ENCODE measurements at places on chromosomes 12 and 14.

- no peak for DNase-seq
Measured at GRCh38 chr12:4244868-4245267, 28.7 kb upstream of the CCND2 start.

GRCh38 chr14:106586098-106586704 lies 1059.8 kb downstream of the TMEM121 start:
- DNase-seq: no peak

DNA sequence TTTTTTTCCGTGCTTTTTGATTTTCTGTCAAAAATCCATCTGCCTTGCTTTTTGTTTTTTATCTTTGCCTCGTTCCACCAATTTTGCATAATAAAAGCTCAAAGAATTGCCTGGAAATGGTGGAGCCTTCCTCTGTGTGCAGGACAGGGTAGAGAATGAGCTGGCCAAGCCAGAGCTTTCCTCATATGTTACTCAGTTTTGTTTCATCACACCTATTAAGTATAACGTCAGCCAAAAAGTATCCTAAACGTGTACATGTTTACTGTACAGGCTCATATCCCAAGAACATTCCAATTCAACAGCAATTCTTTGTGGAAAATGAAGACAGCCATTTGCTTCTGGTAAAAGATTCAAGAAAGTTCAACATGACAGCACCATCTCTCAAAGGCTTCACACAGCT lies 191.2 kb upstream of the LMNTD1 start:
- DNase-seq: no peak

- no peak for DNase-seq
Measured at GRCh38 chr12:127909041-127909440, 357.9 kb upstream of the TMEM132C start.

DNA sequence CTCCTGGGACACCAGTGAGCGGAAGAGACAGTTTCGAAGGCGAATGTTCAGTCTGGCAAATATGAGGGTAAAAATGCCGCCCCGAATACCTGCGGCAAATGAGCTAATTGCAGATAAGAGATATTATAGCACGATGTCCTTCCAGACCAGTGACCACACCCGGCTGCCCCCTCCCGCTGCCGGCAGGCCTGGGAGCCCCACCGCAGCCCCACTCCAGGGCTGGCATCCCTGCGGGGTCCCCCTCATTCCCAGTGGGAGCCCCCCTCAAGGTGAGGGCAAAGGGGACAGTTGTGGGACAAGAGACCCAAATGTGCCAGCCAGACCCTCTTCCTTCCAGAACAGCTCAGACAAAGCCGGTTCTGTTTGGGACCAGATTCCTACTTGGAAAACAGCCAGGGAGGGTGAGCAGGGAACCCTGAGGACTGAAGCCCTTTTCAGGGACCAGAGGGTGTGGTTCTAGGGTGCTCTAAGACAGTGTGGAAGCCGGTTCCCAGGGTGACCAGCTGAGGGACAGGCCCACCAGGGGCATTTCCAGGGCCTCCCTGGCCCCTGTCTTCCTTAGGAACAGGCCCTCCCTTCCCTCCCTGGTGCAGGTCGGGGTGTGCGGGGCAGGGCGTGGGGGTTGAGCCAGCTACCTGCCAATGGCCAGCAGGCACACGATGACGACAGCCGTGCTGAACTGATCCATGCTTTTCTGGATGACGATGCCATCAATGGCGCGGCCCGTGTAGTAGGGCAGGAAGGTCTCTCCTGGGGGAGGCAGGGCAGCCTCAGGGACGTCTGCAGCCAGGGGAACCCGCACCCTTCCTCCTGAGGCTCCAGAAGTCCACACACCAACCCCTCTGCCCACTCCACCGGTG lies 16.2 kb downstream of the ABCB9 start:
- no peak for DNase-seq

DNA sequence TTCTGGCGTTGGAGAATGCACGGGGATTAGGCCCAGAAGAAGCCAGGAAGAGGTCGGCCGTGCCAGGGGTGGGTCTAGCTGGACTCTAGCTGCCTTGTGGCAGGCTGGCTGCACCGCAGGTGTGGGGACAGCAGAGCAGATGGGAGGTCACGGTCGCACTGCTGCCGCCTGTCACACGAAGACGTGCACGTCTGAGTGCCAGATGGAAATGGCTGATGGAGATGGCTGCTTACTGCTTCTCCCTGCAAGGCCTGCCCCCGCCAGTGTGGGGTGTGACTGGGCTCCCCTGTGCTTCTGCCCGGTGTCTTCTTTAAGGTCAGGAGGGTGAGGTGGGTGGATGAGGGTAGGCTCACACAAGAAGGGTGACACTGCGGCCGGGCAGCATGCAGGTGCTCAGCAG lies 79.0 kb downstream of the MOK start:
- DNase-seq: no peak

DNA sequence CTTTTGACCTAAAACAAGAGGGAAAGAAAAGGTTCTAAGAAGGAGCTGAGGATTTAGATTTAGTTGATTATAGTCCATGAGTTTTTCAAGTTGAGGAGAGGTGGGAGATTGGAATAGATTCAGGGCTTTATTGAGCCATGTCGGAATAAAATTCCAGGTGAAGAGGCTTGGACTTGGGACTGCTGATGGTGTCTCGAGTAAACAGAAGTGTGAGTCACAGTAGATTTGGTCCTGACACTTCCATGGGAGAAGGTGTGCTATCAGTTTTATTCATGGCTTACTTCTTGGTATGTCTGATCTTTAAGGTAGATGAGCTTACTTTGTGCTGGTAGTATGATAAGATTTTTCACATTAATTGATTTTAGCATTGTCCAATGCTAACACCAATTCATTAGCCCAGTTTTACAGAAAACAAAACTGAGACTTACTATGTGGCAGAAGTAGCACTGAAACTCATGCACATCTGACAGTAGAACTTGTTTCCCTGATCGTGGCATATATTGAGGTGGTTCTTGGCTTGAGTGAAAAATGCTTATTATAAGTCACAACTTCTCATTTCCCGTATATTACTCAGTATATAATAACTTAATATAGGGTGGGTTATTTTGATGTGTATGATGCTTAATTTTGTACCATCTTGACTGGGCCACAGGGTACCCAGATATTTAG lies 172.4 kb upstream of the IGF1 start:
- no peak for DNase-seq

DNA sequence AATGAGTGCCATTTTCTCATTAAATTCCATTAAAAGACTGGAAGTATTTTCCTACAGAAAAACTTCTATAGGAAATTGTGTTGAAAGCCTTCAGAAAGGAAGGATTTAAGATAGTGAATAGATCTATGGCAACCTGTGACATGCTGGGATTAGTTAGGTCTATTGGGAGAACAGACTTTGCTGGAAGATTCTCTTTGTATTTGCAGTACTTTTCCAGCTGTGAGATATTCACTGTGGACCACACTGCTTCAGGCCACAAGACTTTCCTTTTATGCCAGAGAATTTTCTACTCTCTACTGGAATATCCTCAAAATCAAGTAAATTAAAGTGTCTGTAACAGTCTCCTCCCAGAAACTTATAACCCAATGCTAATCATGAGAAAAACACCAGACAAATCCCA lies 136.2 kb downstream of the MYRFL start:
- DNase-seq: no peak

DNA sequence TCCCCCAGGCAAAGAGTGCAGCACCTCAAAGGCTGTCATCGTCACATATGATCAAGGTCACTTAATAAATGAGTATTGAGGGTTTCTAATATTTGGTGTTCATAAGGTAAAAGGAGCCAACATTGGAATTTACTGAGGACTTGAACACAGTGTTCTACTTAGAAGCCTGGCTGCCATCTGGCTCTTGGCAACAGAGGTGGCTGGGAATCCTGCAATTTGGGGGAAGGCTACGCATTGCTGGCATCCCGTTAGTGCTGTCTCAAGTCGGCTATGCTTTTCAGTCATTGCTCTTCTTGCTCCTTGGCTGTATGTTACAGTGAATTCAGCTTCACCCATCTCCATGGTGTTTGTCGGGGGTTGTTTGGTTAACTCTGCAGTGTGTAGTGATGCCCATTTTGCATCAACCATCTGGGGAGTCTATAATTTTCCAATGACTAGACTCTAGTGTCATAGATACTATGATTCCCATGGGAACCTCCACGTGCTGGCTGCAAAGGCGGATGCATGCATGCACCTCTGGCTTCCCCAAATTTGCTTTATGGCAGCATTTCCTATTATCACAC lies 12.9 kb upstream of the SLC24A4 start:
- no peak for DNase-seq

DNA sequence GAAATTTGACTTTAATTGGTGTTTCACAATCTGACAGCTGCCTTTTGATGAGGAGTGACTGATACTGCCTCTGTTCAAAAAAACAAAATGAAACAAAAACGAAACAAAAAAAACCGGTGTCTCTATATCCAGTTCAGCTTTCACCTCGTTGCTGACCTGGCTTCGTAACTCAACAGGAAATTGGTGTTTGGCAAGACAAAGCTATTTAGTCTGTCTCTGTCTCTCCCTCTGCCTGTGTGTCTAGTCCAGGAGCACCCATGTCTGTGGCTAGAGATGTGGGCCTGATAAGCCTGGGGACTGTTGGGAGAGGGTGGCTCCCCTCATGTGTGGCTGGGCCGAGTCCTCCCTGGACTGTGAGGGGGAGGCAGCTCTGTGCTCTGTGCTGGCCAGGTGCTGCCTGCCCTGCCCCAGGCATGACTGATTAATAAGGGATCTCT lies 11.3 kb downstream of the CACNA1C start:
- no peak for DNase-seq

- no peak for DNase-seq
Measured at GRCh38 chr12:70251661-70252060, 8.4 kb downstream of the CNOT2 start.

- DNase-seq: no peak
Measured at GRCh38 chr12:133217219-133217618, 18.5 kb downstream of the ANHX start.

GRCh38 chr12:50665170-50665569 lies 98.7 kb upstream of the ATF1 start:
- DNase-seq: no peak

GRCh38 chr14:53035336-53036210 lies 84.7 kb upstream of the FERMT2 start:
- DNase-seq: no peak

GRCh38 chr14:75283162-75283832 lies 4.7 kb downstream of the FOS start:
- DNase-seq: peak; percentile 23

- DNase-seq: no peak
Measured at GRCh38 chr12:106648736-106649135, 65.9 kb downstream of the RFX4 start.

DNA sequence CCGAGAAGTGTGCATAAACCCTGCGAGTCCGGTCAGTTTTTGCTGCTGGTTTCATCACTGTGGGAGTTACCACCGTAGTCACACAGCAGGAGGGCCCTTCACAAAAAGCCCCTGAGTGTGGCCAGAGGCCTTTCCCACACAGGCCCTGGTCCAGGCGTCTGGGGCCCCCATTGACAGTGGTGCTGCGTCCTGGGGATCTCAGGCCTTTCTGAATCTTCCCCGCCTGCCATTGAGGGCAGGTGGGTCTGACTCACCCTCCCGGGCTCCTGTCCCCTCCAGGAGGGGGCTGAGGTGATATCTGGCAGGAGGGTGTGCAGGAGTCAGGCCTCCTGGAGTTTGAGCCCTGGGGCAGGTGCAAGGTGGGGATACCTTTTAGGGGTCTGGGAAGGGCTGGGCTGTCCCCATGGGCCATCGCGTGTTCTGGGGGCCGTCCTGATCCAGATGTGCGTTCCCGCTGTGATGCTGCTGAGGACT lies 358.5 kb downstream of the TMEM121 start:
- no peak for DNase-seq

GRCh38 chr14:50312734-50313054 lies 570 bp downstream of the DMAC2L start:
- no peak for DNase-seq

DNA sequence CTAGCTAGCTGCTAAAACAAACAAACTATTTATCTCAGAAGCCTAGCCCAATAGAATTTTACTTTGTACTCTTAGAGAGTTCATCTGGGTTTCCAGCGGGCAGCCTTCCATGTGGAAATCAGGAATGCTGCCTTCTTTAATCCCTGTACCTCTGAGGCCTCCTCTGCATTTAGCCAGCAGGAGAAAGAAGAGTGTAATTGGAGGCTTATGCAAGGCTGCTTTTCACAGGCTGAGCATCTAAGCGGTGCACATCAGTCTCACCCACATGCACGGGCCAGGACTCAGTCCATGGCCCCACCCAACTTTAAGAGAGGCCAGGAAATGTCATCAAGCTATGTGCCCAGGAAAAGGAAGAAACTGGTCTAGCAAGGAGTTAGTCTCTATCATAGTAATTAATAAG lies 14.0 kb upstream of the PTGDR start:
- DNase-seq: no peak

- DNase-seq: no peak
Measured at GRCh38 chr12:53820514-53821306, 68.9 kb upstream of the CISTR start.

GRCh38 chr12:26576266-26576665 lies 256.7 kb downstream of the ITPR2 start:
- DNase-seq: no peak

- no peak for DNase-seq
Measured at GRCh38 chr14:97116546-97116945, 319.4 kb downstream of the VRK1 start.

GRCh38 chr12:15787778-15788177 lies 1.4 kb downstream of the EPS8 start:
- DNase-seq: no peak

DNA sequence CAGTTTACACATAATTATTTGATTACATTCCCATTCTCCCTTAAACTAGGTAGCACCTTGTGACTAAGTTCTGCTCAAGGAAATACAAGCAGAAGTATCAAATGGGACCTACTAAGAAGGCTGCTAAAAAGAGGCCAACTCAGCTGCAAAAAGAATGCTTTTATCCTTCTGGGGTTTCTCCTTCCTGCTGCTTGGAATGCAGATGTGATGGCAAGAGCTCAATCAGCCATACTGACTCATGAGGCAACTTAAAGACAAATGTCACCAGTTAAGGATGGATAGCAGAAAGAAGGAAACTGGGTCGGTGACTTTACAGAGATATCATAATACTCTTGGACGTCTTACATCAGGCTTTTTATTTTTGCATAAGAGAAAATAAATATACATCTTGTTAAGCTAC lies 38.0 kb upstream of the RAP1B start:
- DNase-seq: no peak

GRCh38 chr12:57280211-57281062 lies 29.4 kb upstream of the STAC3 start:
- DNase-seq: peak; percentile 77

- DNase-seq: no peak
Measured at GRCh38 chr12:64585104-64585503, 25.2 kb upstream of the RASSF3 start.

- no peak for DNase-seq
Measured at GRCh38 chr12:24947541-24948419, 1.1 kb downstream of the BCAT1 start.
